ENCODE measurements at places on chromosomes 6 and 20.
A peak's percentile ranks its signal among the peaks of the same experiment; 100 is the strongest.

- DNase-seq = no peak
Measured at GRCh38 chr6:144660561-144661115, 375.5 kb downstream of the UTRN start.

GRCh38 chr6:90459225-90459758 is 127.6 kb downstream of the MAP3K7 start:
- DNase-seq = no peak

DNA sequence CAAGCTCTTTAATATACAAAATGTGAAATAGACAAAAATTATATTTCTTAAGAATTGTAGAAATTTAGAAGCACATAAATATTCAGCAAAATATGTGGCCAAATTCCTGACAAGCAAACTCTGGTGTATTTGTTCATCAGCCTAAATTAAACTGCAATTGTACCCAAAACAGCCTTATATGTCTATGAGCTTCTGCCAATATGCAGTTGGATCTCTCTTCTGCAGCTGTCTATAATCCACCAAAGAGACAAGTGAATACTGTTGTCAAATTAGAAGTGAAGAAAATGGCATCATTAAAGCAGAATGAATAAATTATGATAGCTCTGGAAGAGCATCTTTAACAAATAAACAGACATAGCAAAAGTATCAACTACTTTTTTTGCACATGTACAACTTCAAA is 755.7 kb downstream of the GRIK2 start:
- no peak for DNase-seq

DNA sequence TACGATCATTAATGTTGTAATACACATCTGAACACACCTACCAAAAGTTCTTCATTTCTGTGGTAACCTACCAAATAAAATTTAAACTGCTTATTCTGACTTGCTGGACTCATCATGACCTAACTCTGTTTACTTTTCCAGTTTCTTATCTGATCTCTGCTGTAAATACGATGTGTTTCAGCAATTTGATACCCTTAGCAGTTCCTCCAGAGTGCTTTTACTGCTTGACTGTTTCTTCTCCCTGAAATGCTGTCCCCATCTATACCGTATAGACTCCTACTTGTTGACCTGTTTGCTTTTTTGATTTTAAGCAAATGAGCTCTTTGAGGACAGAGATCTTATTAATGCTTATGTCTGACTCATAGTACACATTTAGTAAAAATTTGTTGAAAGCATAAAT is 119.5 kb downstream of the SCAF8 start:
- DNase-seq = no peak

- DNase-seq = no peak
Measured at GRCh38 chr6:13479206-13479800, 8.1 kb downstream of the GFOD1 start.

GRCh38 chr20:31693987-31694661 is 28.5 kb downstream of the BCL2L1 start:
- no peak for DNase-seq

GRCh38 chr6:145588981-145589380 is 146.3 kb downstream of the EPM2A start:
- no peak for DNase-seq

- DNase-seq = no peak
Measured at GRCh38 chr6:49454787-49455709, 8.0 kb downstream of the MMUT start.

GRCh38 chr6:166025149-166025898 is 142.3 kb downstream of the TBXT start:
- DNase-seq = no peak

GRCh38 chr6:17458966-17459365 is 65.6 kb downstream of the CAP2 start:
- DNase-seq = no peak

GRCh38 chr20:59903621-59904020 is 29.8 kb downstream of the SYCP2 start:
- no peak for DNase-seq

DNA sequence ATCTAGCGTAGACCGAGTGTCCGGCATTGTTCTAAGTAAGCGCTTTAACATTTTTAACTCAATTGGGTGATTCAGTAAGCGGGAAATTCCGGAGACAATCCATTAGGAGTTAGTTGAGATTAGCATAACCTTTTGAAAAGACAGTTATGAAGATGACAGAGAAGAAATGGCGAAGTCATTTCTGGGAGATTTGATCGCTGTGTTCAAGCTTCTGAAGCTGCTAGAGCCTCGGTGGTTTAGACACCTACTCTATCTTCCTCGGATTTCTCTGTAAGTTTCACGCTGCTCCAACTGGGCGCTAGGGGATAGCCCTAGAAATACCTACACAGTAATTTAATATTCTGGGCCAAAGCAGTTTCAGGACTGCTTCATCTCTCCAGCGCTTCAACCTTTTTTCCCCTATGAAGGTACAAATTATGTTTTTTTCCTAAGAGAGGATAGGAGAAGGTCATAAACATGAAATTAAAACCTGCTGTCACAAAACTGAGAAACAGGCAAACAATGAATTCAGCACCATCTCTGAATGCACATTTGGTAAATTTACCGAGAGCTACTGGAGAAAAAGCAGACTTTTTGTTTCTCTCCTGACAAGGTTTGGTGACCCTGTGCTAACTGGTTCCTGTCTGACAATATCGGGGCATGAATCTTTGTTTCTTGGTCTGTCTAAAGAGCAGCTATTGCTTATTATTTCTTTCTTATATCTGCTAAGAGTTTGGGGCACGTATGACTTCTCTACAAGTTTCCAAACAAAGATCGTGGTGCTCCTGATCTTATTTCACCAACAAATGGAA is 22.4 kb downstream of the ZNF311 start:
- no peak for DNase-seq

GRCh38 chr20:41776421-41776820 is 158.2 kb upstream of the CHD6 start:
- DNase-seq = no peak

- peak; percentile 74 for DNase-seq
Measured at GRCh38 chr6:149862922-149863697, 1.0 kb downstream of the LRP11 start.

DNA sequence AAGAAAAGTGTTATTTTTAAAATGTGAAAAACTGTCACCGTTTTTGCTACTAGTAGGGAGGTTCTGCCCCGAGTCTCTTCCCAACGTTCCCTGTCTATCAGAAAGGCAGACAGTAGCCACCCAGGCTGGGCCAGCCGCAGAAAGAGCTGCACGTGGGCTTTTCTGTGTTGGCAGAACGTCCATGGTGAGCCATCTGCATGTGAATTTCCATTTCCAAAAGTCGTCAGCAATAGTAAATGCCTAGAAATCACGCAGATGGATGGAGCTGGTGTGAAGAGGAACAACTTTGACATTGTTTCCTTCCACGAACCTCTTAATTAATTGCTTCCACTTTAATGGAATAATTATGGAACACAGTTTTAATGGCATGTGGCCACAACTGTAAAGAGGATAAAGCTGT is 97.5 kb downstream of the FAM120B start:
- DNase-seq = no peak

- DNase-seq = no peak
Measured at GRCh38 chr6:134675110-134676054, 274.5 kb downstream of the ALDH8A1 start.

DNA sequence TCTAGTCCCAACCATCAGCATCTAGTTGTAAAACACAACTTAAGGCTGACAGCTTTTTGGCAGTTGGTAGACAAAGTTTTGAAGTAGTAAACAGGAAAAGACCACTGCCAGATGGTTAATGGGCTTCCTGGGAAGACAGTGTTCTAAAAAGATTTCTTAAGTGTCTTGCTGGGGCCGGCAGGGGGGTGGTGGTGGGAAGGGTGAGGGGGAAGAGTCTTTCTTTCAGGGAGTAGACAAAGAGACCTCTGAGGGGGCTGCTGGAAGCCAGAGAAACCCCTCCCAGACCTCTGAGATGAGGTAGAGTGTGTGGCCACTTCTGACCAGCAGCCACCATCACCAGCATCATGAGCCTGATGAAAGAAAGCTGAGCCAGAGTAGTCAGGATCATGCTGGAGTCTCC is 784.9 kb downstream of the TENT5A start:
- DNase-seq = peak; percentile 10

DNA sequence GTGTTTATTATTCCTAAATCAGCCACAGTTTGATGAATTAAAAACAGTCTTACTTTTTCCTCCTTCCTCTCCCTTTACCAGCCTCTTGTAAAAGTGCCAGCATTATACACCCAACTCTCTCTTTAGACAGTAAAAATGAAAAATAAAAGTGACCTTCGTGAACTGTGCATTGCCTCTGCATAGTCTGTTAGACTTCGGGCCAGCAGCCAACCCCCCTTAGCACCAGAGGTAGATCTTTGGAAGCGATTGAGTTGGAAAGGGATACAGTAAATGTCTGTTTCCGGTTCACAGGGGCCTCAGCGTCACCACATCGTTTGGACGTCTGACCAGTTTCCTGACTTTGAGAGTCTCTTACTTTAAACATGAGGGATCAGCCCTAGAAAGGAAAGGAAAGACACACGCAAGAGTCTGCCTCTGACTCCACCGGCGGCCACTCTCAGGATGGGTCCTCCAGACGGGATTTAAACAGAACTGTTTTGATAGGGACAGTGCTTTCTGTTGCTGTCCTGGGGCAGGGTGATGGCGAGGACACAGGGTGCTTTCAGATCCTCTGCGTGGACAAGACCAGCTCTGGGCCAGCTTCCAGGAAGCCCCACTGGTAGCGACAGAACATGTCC is 206.6 kb upstream of the PREP start:
- DNase-seq = peak; percentile 30

DNA sequence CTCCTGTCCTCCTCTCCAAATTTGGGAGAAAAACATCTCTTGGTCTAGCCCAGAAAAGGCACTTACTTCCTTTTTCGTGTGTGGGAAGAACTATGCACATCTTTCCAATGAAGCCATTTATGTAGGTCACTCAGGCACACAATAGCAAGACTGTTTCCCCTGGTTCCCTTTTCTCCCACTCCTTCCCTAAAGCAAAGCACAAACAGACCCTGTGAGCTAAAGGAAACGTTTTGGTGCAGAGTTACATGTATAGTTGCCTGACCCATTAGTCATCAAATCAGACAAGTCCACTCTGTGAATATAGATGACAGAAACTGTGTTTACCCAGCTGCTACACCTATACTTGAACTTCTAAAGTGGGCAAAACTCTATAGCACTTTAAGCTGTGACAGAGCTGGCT is 474.6 kb downstream of the COL12A1 start:
- DNase-seq = peak; percentile 83

DNA sequence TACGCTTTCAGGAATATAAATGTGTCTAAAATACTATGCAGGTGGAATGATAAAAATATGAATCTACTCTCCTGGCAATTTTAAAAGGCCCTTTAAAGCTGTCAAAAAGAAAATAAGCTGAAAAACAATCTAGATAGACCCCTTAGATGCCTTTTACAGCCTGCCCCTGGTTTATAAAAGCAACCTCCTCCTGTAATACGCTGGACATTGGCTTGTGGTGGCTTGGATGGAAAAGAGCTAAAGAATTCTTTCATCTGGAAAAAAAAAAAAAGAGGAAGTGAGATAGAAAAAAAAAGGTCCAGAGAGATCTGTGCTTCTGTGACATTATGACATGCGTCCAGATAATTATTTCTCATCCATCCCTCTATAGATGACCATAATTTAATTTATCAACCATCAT is 115.9 kb upstream of the NRSN1 start:
- no peak for DNase-seq

DNA sequence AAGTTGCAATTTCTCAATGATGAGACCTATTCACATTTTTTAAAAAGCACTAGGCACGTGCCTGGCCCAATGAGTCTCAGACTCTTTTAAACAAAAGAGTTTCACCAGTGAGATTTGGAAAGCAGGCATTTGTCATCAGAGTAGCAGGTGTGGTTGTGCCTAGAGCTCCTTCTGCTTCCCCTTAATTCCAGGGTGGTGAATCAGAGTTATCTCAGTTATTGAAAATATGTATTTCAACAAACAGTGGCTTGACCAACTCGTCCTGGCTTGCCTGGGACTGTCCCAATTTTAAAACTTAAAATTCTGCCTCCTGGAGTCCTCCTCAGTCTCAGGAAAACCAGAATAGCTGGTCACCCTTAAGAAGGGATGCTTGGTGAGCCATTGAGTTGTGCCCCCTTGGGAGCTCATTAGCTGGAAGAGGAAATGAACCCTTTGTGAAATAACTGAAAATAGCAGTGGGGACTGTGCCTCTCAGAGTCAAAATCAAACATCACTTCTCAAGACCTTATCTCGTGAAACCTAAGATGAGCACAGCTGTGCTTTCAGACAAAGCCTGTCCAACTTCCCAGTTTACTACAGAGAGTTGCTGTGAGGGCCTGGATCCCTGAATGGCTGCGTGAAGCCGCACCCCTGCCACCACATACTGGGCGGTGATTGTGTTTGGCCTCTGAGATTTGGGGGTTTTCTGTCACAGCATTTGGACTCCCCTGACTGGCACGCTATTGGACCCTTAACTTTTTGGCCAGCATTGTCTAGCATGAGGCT is 116.3 kb downstream of the ANKRD60 start:
- DNase-seq = no peak

DNA sequence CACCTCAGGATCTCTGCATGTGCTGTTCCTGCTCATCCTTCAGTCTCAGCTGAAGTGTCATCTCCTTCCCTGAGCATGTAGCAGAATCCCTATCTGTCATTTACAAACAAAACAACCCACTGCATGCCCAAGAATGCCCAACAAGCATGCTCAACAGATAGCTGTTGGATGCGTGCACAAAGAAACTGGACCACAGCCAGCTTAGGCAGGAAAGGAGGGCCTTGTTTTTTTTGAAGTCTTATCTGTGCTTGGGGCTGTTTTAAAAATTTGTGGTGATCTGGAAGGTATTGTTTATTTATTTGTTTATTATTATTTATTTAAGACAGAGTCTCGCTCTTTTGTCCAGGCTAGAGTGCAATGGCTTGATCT is 18.5 kb upstream of the SLC16A10 start:
- no peak for DNase-seq

GRCh38 chr6:33827546-33828451 is 24.0 kb upstream of the MLN start:
- DNase-seq = no peak

- no peak for DNase-seq
Measured at GRCh38 chr6:127435626-127436220, 23.5 kb downstream of the KIAA0408 start.

DNA sequence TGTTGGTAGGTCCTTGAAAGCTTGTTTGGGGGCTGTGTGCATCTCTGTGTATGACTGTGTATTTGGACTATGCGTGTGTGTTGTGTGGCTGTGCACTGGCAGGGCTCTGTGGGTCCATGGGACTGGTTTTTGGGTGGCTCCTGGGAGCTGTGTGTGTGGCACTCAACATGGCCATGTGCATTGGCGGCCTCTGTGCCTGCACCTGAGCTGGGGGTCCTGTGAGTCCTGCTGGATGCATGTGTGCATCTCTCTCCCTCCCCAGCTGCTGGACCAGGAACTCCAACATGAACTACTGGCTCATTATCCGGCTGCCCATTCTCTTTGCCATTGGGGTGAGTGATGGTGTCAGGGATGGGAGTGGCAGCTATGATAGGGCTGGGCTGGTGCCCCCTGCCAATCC is 30.1 kb downstream of the GLP1R start:
- no peak for DNase-seq

GRCh38 chr6:12033770-12034169 is 21.7 kb downstream of the HIVEP1 start:
- no peak for DNase-seq

- DNase-seq = no peak
Measured at GRCh38 chr6:78530208-78530607, 337.1 kb upstream of the IRAK1BP1 start.

GRCh38 chr6:129455126-129455769 is 254.7 kb downstream of the ARHGAP18 start:
- no peak for DNase-seq

GRCh38 chr6:102902471-102902870 is 1509.0 kb downstream of the GRIK2 start:
- no peak for DNase-seq

All from endothelial cell of umbilical vein (primary cell).